ENCODE measurements at places on chromosomes 5 and 9. TPM values are rescaled to one million over a fixed set of nuclear protein-coding genes. Genes with fewer than 3 reads are reported as not detected.

- no peak for DNase-seq
Measured at GRCh38 chr5:176173647-176174046, 64.6 kb upstream of the SIMC1 start.

GRCh38 chr5:97840643-97841042 lies 657.6 kb upstream of the RIOK2 start:
- no peak for DNase-seq

- peak; percentile 19 for DNase-seq
Measured at GRCh38 chr5:59790776-59791475, 102.6 kb downstream of the PDE4D start.

DNA sequence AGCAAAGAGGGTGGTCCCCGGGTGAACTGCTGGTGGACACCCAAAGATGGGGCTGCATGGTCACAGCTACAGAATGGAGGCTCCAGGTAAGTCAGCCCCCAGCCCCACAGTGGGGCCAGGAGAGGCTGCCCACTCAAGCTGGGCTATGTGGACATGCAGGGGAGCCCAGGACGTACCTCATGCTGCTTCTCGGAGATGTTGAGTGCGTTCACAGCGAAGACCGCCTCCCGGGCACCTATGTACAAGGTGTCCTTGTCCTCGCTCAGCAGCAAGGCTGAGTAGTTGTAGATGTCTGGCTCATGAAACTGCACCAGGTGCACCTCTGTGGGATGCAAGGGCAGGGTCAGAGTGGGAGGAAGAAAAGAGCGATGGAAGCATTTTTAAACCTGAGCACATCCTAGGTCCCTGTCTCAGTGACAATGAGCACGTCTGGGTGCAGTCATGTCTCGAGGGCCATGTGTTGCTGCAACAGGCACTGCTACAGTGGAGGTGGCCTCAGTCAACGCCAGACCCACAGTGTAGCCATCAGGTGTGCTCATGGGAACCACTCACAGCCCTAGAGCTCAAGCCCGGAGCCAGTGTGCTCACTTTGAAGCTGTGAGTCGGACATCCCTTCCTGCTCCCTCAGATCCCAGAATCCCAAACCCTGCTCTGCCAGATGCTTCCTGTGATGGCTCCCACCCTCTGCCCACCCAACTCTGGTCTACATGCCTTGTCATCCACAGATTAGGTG lies 84.6 kb downstream of the SECISBP2 start:
- DNase-seq, result no peak

DNA sequence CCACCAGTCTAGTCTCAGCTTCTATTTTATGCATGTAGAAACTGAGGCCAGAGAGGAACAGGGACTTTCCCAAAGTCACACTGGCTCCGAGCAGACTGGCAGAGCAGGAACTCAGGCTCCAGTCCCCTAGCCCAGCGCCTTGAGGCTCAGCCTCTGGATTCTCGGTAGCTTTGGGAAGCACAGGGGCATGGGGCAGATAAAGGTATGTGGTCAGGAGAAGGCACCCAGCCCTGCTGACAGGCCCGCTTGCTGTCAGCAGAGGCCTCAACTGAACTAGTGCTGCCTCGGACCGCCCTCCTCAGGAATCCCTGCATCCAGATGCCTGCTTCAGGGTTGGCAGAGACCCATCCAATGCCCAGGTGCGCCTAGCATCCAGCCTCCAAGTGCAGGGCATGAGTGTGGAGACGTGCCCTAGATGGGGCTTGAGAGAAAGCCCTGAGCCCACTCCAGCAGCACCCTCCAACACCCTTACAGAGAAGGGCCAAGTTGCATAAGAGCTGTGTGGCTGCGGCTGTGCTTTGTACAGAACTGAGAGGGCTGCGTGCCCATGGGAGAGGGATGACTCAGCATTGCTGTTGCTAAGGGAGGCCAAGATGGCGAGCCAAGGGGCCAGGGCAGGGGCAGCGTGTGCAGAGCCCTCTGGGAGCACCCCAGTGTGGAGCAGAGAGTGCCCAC lies 168.6 kb downstream of the MACROH2A1 start:
- no peak for DNase-seq

DNA sequence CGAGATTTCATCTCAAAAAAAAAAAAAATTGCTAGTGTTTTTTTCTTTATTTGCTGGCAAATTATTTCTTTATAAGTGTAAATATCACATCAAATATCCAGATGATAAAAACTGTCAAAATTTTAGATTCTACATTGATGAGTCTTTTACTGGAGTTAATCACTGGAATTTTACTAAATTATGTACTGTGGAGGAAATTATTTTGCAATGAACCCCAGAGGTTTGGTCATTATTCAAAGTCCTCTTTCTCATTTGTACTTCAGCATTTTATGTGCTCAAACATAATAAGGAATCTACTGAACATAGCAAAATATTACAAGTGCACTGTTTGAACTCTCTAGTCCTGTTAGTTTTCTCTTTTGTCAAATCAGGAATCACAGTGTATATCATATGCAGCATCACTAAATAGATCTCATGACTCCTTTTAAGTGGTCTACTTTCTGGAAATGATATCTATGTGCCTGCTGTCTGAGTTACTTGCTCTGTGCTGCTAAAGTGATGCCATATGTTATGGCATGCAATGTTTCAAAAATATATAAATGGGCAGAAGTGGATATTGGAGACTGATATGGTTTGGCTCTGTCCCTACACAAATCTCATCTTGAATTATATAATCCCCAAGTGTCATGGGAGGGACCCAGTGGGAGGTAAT lies 18.0 kb downstream of the OTULINL start:
- DNase-seq, result no peak

DNA sequence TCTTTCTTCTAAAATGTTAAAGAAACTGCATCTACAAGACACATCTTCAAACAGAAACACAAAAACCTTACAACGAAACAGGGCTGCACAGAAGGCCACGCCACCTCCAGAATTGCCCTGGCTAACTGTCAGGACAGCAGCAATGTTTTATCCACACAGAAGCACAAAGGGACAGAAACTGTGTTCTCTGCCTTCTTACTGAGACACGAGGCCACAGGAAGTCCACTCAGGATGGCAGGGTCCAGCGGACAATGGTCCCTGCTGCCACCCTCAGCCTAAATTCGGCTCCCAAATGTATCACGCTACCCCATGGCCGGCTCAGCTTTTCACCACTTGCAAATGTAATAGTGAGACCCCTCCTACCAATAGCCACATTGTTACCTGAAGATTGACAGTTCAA lies 159.8 kb upstream of the PHYKPL start:
- DNase-seq, result peak; percentile 20

DNA sequence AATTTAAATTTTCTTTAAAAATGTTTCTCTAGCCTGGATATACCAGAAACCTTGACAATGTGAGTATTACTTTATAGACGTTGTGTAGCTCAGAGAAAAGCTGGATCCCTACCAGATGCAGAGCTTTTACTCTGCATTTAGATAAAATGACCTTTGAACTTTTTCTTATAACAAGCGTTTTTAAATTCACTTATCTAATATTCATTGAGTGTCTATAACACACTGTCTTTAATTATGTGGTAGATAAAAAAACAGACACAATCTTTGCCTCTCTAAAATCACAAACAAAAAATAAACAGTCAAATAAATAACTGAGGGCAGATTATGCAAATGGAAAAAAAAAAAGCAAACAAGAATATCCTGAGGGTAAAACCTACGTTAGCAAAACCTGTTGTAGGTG lies 773.6 kb downstream of the CDH12 start:
- DNase-seq, result no peak

- no peak for DNase-seq
Measured at GRCh38 chr9:121233906-121234831, 32.5 kb upstream of the RAB14 start.

DNA sequence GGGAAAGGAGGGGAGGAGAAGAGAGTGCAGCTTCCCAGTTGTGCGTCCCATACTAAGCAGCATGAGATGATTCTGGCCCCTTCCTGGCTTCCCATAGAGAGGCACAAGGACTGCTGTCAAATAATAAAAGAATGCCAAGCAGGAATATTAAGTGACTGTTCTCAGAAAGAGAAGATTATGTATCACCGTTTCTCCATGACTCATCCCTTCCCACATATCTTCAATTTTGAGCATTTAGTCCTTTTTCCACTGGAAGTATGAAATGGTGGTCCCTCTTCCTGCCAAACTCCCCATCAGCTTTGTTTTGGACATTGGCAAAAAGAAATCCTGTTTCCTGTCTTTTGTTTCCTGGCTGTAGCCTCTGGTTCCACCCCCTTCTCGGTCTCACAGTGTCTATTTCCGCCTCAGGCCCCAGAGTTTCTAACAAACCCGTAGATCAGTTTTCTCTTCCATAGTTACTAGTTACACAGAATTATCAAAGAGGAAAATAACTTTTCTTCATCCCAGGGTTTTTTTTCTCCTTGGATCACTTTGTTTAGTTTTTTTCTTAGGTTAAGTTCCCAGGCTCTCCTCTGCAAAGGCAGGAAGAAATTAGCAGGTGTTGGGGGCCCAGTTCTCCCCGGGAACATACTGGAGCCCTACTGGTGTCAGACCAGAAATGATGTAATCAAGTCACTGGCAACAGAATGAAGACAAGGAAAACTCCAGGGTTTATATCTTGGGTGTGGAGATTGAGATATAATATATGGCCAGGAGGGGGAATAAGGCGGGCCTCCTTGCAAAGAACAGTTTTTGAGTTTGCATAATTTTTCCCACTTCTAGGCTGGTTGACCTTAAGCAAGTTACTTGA lies 26.4 kb upstream of the ARHGAP26 start:
- DNase-seq, result no peak

GRCh38 chr5:35129921-35130485 lies 82.3 kb upstream of the AGXT2 start:
- DNase-seq, result no peak

DNA sequence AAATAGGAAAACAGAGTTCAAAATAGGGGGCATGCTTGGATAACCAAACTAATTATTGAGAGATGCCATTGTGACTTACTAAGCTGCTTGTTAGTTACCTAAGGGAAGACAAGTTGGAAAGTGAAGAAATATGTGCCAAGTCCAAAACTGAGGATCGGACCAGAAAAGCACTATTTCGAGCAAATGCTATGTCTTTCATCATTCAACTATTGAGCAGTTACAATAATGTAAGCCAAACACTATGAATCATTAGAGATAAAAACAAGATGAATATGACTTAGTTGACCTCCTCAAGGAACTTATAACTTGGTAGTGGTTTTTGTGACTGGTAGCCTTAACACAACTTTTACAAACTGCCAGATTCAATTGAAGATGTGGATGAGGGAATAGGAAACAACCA lies 240.6 kb upstream of the MPDZ start:
- DNase-seq, result no peak

DNA sequence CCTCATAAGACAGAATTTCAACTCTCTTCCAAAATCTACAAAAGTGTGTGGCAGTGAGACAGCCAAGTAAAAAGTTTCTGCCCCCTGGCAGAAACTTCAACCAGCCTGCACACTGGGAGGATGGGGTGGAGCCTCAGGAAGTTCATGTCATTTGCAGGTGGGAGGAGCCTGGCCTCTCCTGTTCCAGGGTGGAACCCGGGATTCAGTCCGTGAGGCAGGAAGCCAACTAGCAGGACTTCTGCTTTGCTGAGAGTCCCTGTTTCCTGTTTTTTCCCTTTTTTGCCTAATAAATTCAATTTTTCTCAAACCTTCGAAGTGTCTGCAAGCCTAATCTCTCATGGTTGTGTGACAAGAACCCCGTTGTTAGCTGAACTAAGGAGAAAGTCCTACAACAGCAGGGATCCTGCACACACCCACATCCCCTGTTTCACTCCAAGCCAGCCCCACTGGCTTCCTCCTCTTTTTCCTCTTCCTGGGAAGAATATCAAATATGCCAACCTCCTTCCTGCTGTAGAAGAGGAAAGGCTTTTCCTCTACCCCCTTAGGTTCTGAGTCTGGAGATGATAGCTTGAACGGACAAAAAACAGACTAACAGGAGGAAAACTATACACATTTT lies 69.3 kb downstream of the ALDH7A1 start:
- DNase-seq, result peak; percentile 19

- DNase-seq, result no peak
Measured at GRCh38 chr5:121350181-121350930, 501.3 kb upstream of the FTMT start.

DNA sequence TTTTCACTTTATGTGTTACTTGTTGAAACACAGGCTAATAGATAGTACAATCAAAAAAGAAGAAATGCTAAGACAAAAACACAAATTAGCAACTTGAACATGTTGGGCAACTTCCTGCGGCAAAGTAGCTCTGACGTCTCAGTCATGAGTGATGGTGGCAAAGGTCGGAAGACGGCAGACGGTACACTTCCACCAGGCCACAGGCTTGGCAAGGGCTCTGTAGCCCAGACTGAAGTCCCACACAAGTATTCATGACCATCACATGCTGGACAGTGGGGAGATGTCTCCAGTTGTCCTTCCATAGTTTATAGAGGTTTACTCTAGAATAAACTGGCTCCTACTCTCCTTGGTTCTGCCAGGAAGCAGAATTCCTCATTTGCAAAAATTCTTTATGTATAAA lies 831.3 kb downstream of the MTRR start:
- DNase-seq, result no peak

DNA sequence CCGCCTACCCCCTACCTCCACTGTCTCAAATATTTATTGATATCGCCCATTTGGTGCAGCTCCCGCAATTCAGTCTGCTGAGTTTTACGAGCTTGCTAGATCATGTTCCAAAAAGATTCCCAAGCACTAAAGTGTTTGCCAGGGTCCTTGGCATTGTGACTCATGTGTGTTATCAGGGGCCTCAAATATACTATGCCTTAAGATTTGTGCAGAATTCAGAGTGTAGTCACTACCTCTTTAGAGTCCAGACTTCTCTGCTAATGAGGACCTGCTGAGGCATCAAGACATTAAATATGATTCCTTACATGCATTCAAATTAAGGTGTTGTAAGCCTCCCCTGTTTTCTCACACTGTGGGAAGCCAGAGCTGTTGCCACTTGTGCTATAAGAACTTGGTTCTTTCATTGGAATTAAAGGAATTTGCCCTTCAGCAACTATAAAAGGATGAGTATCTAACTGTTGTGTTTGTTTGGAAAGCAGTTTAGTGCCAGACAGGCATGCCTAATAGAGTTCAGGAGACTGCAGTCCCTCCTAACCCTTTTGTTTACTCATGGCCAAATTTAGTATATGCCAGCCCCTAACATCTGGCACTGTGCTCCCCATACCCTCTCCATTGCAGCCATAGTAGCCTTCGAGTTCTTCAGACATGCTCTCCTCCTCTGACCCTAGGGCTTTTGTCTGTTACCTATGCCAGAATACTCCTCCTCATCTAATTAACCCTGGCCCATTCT lies 316.4 kb downstream of the NR3C1 start:
- no peak for DNase-seq

- DNase-seq, result peak; percentile 99
Measured at GRCh38 chr5:176609724-176610434, at the start of gene GPRIN1. Gene GPRIN1, minus strand, starts transcription at chr5:176610156. Its CDS starts 10,322 bp downstream, at chr5:176599834.

Gene TMEM215
- total RNA-seq, result 0.10 TPM

Gene NR4A3
- 0.18 TPM for total RNA-seq

Gene CCL27
- 0.41 TPM for total RNA-seq

Gene EIF4E1B
- total RNA-seq, result 0.33 TPM

Gene INSL6
- total RNA-seq, result not detected

Gene TLX3
- total RNA-seq, result not detected

Gene BTNL9
- 0.31 TPM for total RNA-seq

Gene AJM1
- 0.52 TPM for total RNA-seq

Gene GABRA6
- total RNA-seq, result not detected

Gene AFAP1L1
- 2.2 TPM for total RNA-seq

Gene MYORG
- 19.8 TPM for total RNA-seq

Gene SLC36A2
- not detected for total RNA-seq

Gene ARPC5L
- 42.4 TPM for total RNA-seq

Gene SLC6A3
- total RNA-seq, result 0.07 TPM

Gene PRR7
- 12.1 TPM for total RNA-seq
